CD4-positive, CD25-positive, alpha-beta regulatory T cell (primary cell): ENCODE measurements at places on chromosomes 6 and 20. TPM values are rescaled to one million over a fixed set of nuclear protein-coding genes. Genes with fewer than 3 reads are reported as not detected.

GRCh38 chr6:139551376-139551775 is 176.9 kb upstream of the CITED2 start:
- DNase-seq = no peak
- no peaks in the 10 kb centered on the region for H3K36me3 ChIP-seq
- H3K4me3 ChIP-seq = no peak overlapping the region
- no peak overlapping the region for H3K27ac ChIP-seq
- H3K27me3 ChIP-seq = no peaks in the 10 kb centered on the region
- no peaks in the 10 kb centered on the region for H3K4me1 ChIP-seq

- H3K27me3 ChIP-seq = peaks cover 2% of the 10 kb centered on the region
- H3K4me1 ChIP-seq = no peaks in the 10 kb centered on the region
- H3K36me3 ChIP-seq = no peaks in the 10 kb centered on the region
- no peak for DNase-seq
- no peak overlapping the region for H3K4me3 ChIP-seq
These were observed 21.7 kb upstream of the MYLIP start for GRCh38 chr6:16106991-16107787.

Gene DEFB129
- total RNA-seq = not detected

Gene LY86
- total RNA-seq = not detected

GRCh38 chr6:132961610-132962009 is 147.2 kb downstream of the RPS12 start:
- no peaks in the 10 kb centered on the region for H3K4me1 ChIP-seq
- no peak for DNase-seq
- H3K36me3 ChIP-seq = no peaks in the 10 kb centered on the region
- no peak overlapping the region for H3K4me3 ChIP-seq
